NCI-H1930 (cell line): ENCODE measurements at places on chromosomes 1 and 21.

DNA sequence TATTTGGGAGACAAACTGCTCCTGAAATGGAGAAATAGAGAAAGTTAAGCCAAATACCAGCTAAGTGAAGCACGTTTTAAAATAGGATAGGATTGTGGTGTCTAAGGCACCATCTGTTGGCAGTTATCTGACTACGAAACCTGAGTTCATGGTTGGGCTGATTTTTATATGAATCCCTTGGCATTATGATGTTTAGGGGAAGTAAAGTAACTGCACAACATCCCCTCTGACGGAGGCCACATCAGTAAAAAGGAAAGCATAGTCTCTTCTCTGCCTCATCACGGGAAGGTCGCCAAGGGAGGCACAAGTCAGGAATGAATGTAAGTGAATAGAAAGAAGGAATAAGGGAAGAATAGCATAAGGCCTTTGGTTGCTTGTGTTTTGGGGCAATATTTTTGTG is 128.0 kb downstream of the PRRX1 start:
- no peak for DNase-seq

DNA sequence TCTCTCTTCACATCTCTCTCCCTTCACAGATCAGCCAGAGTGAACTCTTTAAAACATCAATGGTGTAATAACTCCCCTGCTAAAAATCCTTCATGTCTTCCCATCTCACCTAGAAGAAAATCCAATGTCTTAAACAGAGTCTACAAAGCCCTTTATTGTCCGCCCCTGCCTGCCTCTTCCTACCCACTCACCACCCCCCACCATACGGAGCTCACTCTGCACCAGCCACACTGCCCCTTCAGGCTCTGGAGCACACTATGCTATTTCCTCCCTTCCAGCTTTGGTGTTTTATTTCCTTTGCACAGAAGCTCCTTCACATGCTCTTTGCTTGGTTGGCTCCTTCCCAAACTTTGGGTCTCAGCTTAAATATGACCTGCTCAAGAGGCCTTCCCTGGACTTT is 10.2 kb downstream of the CAMK1G start:
- no peak for DNase-seq

DNA sequence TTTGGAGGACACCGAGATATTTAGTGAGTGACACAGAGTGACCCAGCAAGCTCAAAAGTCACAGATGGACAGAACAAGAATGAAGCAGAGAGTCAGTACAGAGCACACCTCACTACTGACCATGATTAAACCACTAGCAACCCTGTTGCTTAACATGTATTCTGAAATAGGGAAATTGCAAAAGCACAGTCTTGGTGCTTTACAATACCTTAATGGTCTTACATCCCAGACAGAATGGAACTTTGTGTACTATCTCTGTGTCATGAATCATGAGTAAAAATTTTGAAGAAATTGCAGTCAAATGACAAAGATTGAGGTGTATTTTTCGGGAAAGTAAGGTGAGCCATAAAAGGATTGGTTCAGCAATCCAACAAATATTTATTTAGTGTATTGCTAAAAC is 2.7 kb upstream of the SAMSN1 start:
- DNase-seq: no peak

- no peak for DNase-seq
These were observed 179.3 kb upstream of the HMGB4 start for GRCh38 chr1:33684396-33685179.
